ENCODE measurements at places on chromosomes 4 and X.
A peak's percentile ranks its signal among the peaks of the same experiment; 100 is the strongest.

GRCh38 chrX:153636716-153637115, 10.3 kb upstream of the DUSP9 start:
- DNase-seq, result no peak

GRCh38 chrX:40853004-40853815, 117.9 kb upstream of the MED14 start:
- no peak for DNase-seq

GRCh38 chr4:23441530-23442069, 448.2 kb downstream of the PPARGC1A start:
- DNase-seq, result no peak

DNA sequence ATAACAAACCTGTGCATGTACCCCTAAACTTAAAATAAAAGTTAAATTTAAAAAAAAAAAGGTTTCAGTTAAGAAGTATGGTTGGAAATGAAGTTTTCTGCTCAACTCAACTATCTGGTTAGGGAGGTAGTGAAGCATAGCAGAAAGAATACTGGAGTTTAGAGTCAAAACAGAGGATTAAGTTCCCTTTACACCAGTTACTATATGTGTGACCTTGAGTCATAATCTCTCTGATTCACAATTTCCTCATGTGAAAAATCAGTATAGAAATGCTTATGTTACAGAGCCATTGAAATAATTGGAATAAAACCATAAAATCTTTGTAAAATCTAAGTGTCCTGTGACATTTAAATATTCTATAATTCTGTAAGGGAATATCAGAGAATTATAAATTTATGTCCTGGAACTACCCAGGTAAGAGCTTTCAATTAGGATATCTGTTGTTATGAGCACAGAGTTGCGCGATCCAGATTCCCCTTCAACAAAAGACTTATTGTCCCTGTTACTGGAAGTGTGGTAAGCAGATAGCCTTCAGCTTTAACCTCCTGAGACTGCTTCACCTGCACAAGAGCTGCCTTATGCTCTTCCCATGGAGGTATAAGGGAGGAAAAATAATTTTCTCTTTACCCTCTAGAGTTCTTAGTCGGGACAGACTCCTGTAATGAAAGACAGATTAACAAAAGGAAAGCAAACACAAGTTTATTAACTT, 203.8 kb upstream of the NRK start:
- no peak for DNase-seq

GRCh38 chr4:17336524-17336961, 175.3 kb downstream of the QDPR start:
- no peak for DNase-seq

DNA sequence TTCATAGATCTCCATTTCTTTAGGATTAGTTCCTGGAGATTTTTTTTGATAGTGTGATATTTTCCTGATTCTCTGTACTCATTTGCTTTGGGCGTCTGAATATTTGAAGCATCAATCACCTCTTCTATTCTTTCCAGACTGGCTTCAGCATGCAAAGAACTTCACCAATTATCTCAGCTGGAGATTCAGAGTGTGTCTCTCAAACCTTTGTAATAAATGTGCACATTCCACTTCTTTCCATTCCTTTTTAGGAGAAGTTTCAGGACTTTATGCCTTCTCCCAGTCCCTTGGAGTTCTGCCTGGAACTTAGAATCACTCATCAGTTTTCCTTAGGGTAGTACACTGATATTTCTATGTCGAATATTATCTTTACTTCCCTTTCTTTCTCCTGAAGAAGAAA, 334.8 kb downstream of the TEX13C start:
- no peak for DNase-seq

- DNase-seq, result no peak
Measured at GRCh38 chrX:16771483-16772398, 14.5 kb upstream of the TXLNG start.

- DNase-seq, result no peak
Measured at GRCh38 chr4:7510538-7510937, 75.8 kb upstream of the PSAPL1 start.

DNA sequence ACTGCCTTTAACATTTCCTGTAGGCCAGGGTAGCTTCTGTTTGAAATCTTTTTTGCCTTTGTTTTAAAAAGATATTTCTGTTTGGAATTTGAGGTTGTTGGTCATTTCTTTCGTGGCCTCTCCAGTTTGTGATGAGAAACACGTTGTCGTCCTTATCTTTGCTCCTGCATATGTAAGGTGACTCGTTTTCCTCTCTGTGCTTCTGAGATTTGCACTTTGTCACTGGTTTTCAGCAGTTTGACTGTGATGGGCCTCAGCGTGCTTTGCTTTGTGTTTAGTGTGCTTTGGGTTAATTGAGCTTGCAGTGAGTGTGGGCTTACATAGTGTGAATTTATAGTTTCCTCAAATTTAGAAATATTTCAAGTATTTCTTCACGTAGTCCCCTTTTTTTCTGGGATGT, 81.5 kb downstream of the FAM193A start:
- no peak for DNase-seq

DNA sequence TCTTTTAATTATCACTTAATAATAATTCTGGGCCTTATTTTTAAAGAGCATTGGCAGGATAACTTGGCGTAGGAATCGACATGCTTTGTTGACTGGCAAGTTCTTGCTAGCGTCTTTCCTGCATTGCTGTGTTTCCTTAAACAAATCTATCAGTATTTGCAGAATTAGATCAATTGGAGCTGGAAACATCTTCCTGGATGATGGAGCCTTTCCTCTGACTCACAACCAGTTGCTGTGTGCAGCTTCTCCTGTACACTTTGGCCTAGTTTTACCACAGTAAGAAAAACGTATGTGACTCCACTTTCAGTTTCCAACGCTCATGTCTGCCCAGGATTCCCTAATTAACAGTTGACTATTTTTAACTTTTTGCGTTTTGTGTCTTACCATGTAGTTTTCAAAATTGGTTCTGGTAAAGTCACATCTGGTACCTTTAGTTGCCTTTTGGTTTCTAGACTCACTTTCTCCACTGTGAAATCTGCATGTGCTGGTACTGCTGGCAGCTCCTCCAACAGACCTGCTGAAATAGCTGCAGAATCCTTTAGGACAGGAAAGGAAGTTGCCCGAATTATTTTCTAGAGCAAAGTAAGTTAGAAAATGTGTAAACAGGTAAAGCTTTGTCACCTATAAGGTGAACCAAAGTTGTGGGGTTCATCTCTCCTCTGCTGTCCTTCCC, 553.2 kb upstream of the FAT1 start:
- no peak for DNase-seq

DNA sequence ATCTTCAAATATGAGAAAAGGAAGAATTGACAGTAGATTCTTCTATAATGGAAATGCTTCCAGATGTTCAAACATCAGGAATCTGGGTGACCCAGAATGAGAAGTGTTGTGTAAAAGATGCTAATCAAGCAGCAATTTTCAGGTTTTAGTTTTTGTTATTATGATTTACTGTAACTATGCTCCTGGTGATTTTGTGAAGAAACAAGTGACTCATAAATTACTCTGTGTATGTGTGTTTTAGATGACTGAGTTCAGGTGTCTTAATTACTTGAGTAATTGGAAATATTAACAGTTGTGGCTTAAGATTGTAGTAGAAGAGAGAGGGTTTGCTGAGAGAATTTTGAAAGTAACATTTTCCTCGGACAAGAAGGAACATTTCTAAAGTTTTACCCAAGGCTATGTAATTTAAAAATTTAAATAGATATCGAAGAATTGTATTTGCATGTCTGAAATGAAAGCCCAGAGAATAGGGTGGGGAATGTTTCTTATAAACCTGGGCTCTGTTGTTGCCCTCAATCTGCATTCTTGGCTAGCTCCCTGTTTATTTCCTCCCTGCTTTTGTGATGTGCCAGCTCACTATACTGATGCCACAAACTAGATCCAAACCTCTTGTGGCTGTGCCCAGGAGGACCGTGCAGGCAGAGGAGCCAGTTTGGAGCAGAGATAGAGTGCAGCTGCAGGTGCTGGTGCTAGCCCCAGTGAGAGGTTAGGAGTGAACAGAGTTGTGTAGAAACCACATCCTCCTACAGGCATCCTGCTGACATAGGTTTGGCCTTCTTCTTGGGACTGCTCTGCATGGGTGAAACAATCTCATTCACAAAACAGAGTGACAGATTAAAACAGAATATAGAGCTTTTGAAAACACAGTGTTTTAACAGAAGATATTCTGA, 25.4 kb upstream of the TNIP3 start:
- no peak for DNase-seq

- DNase-seq, result no peak
Measured at GRCh38 chr4:14640476-14640875, 361.8 kb upstream of the CPEB2 start.

- DNase-seq, result peak; percentile 83
Measured at GRCh38 chr4:52358883-52359321, 300.2 kb downstream of the USP46 start.
